ENCODE measurements at places on chromosomes 2 and 18.
A peak's percentile ranks its signal among the peaks of the same experiment; 100 is the strongest.

GRCh38 chr2:72098935-72099334 lies 48.7 kb downstream of the CYP26B1 start:
- no peak for DNase-seq

GRCh38 chr2:147910990-147911473 lies 66.2 kb downstream of the ACVR2A start:
- DNase-seq = no peak

GRCh38 chr18:28045176-28045810 lies 131.6 kb downstream of the CDH2 start:
- DNase-seq = no peak

GRCh38 chr2:138023298-138023697 lies 59.0 kb downstream of the HNMT start:
- no peak for DNase-seq

DNA sequence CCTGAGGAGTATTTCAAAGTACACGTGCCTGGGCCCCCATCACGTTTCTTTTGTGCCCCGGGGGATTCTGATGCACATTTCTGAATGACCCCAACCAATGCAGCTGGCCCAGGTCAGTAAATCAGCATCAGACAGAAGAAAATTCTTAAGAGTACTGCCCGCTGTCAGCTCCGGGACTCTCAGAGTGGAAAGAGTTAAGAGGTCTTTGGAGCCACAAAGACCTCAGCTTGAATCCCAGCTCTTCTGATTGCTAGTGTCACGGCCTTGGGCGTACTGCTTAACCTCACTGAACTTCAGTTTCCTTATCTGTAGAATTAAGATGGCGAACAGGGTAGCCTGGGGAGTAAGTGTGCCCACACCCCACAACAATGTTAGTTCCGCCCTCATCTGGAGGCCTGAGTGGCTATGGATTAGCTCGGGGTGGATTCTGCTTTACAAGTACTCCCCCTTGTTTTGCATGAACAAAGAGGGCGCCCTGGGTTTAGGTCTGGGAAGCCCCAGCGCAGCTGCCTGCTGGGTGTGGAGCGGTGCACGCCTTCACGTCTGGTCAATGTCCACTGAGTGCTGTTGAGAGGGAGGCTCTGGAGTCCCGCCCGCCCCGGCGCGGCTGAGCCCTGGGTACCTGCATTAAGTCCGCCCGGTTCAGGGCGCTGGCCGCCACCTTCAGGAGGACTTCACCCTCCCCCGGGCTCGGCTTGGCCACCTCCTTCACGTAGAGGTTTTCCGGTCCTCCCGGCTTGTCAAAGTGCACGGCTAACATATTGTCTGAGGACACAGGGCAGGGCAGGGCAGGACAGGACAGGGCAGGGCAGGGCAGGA lies 858 bp downstream of the TP53I3 start:
- DNase-seq = peak; percentile 47

DNA sequence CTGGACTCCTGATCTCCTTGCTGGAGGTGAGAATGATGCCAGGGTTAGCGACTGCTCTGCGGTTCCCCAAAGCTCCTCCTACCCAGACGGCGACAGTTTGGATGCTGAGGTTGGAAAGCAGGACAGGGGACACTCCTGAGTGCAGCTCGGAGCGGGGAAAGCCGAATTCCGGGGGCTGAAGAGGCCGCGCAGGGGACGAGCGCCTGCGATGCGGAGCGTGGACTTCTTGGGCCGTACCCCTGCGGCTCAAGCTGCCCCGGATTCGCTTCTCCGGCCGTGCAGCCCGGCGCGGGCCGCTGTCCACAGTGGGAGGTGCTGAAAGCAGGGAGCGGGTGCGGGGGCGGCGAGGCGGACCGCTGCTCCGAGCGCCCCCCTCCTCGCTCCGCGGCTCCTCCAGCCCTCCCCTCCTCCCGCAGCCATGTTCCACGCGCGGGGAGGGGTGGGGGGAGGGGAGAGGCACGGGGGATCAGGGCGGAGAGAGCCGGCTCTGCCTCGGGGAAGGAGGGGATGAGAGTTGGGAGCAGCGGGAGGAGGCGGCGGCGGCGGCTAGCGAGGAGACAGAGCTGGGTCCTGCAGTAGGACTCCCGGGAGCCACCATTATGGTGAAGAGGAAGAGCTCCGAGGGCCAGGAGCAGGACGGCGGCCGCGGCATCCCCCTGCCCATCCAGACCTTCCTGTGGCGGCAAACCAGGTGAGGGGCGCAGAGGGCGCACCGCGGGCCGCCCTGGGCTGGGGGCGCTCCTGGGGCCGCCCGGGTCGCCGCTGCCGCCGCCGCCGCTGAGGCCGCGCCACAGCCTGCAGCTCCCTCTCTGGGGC lies at the start of gene UNC80:
UNC80 (plus strand) TSS at position 359 of the 816 bp plus-strand sequence; CDS start at position 600, 241 bp downstream.
- DNase-seq = no peak

GRCh38 chr18:38923126-38923525 lies 1357.5 kb upstream of the CELF4 start:
- DNase-seq = no peak

GRCh38 chr2:233476063-233476410 lies 90.5 kb downstream of the USP40 start:
- DNase-seq = no peak

DNA sequence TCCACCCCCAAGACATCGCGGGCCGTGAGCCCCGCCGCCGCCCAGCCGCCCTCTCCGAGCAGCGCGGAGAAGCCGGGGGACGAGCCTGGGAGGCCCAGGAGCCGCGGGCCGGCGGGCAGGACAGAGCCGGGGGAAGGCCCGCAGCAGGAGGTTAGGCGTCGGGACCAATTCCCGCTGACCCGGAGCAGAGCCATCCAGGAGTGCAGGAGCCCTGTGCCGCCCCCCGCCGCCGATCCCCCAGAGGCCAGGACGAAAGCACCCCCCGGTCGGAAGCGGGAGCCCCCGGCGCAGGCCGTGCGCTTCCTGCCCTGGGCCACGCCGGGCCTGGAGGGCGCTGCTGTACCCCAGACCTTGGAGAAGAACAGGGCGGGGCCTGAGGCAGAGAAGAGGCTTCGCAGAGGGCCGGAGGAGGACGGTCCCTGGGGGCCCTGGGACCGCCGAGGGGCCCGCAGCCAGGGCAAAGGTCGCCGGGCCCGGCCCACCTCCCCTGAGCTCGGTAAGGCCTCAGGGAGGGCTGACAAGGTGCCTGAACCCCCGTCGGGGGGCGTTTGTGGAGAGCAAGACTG lies 14.2 kb downstream of the SPEG start:
- no peak for DNase-seq

- DNase-seq = no peak
These were observed 496.6 kb downstream of the PTPRM start for GRCh38 chr18:8063733-8064132.

GRCh38 chr2:240467149-240467642 lies 31.7 kb downstream of the GPC1 start:
- DNase-seq = no peak

GRCh38 chr2:45782986-45783385 lies 131.5 kb downstream of the PRKCE start:
- DNase-seq = no peak

DNA sequence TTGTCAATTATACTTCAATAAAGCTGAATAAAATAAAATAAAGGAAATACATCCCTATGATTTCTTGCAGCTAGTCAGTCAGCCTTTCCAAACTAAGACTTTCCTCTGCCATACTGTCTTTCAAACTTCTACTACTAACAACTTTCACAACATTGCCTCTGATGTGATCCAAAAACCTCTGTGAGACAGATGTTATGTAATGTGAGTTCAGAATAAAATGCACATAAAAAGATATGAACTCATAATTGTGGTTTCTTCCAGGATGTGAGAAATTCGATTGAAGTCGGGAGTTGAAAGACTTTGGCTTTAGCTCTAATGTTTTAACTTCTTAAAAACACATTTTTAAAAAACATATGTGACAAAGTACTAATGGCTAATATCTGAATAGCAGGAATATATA lies 98.7 kb downstream of the PIGN start:
- DNase-seq = no peak

- DNase-seq = no peak
These were observed 191.0 kb downstream of the NEDD4L start for GRCh38 chr18:58235001-58235436.

DNA sequence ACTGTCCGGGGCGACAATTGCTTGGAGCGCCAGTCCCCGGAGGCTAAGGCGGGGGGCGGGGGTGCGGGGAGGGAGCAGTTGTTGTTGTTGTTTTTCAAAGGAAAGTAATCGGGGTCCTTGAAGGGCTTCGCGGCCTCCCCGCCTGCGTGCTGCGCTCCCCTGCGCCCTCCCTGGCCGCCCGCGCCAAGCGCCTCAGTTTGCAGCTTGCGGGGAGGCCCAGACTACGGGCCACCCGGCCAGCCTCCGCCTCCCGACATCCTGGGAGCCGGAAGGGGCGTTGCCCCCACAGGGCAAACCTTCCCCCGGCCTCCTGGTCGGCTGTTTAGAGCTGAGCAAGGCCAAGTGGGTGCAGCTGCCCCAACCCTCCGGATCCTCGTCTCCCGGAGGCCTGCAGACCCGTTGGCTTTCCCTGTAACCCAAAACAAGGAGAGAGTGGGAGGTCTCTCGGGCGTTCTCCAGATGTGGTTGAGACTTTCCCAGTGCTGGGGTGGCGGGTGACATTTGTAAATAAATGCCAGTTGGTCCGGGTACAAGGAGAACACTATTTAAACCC lies 3.7 kb upstream of the SIX3 start:
- DNase-seq = no peak

DNA sequence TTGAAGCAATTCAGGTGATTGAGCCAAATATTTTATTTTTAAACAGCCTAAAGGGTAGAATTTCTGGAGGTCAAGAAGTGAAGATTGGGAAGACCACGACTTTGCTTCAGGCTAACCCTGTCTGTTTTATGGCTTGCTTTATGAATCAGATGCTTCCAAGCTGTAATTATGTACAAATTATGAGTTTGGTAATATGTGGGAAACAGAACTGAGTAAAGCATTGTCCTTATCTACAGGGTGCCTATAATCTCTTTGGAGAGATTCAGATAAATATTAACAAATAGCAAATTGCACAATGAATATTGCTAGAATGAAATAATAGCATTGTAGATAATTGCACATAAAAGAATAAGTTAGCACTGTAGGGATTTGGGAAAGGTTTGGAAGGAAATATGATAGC lies 539.4 kb upstream of the CDH2 start:
- no peak for DNase-seq

DNA sequence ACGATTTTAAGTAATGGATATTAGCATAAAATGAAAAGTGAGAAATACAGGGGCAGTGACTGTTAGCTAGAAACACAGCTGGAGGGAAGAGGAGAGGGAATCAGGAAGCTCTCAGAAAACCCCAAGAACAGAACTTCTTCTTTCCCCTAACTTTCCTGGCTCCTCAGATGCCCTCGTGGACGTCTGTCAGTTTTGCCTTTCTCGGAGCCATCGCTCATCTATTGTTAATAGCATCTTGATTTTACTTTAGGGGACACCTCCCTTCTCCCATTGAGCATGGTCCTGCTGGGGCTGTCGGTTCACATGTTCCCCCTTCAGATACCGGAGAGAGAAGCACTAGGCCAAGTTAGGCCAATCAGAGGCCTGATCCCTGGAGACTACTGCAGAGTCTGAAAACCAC lies 2.3 kb upstream of the PLEK start:
- DNase-seq = no peak

- DNase-seq = no peak
These were observed 97.2 kb downstream of the DCC start for GRCh38 chr18:52437161-52437560.

- DNase-seq = no peak
These were observed 321.0 kb downstream of the RND3 start for GRCh38 chr2:150166313-150167051.

DNA sequence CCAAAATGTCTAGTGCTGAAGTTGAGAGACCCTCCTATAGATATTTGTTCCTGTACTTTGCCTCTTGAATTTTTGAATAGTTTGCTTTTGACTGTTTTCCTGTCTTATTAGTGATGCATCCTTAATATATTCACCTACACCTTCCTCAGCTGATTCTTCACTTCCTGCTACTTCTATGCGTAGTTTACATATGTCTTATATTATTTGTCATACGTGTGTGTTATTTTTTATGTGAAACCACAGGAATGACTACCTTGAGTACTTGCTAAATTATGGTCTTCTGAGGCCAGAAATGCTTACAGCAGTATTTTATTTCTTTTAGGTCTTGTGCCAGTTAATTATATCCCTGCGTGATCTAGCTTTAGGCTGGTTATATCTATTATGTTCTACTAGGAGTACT lies 9.9 kb downstream of the UBE2E3 start:
- DNase-seq = no peak

- no peak for DNase-seq
These were observed 25.2 kb downstream of the FAM228A start for GRCh38 chr2:24199968-24200590.

- no peak for DNase-seq
These were observed 797 bp downstream of the NXPH2 start for GRCh38 chr2:138779406-138779780.

DNA sequence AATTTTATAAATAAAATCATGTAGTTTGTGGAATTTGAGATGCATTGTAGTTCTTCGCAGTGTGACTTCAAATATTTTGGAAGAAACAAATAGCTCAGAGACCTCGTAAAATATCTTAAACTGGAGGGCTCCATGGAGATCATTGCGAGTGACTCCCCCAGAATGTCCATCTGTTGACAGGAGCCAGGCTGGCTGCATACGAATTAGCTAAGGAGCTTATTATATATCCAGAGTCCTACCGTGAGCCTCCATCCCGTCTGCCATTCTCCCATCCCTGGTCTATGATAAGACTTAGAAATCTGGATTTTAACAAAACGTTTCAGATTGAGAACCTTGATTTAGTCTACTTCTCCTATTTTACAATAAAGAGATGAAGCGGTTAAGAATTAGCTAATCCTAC lies 80.2 kb downstream of the MSH2 start:
- no peak for DNase-seq

Data from stimulated activated naive CD4-positive, alpha-beta T cell (primary cell).